Right cardiac atrium (tissue), 5 donors: ENCODE measurements at places on chromosomes 16 and 17.
A peak's percentile ranks its signal among the peaks of the same experiment; 100 is the strongest.

GRCh38 chr17:78359321-78359996, 418 bp downstream of the SOCS3 start:
- peak; percentile 75 for DNase-seq

DNA sequence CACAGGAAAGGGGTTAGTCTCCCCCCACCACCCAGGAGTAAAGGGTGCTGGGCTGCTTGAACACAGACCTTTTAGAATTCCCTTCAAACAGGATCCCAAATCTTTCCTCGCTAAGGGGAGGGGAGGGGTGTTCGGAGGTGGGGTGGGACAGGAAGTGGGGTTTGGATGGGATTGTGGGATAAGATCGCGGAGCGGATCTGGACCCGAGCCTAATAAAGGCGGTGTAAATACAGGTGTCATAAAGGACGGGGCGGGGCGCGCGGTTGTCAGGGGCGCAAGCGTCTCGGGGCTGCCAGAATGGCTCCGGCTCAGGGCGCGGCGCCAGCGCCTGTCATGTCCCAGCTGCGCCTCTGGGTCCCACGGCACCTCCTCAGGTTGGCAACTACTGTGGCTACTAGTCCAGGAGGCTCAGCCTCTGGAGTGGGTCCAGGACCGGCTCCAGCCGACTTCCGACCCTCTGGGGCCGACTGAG, 59.8 kb upstream of the FBXO47 start:
- DNase-seq = peak; percentile 80

GRCh38 chr16:2985893-2986355, 5.7 kb upstream of the PKMYT1 start:
- DNase-seq = peak; percentile 83

GRCh38 chr17:51430591-51430990, 170.2 kb downstream of the UTP18 start:
- no peak for DNase-seq

DNA sequence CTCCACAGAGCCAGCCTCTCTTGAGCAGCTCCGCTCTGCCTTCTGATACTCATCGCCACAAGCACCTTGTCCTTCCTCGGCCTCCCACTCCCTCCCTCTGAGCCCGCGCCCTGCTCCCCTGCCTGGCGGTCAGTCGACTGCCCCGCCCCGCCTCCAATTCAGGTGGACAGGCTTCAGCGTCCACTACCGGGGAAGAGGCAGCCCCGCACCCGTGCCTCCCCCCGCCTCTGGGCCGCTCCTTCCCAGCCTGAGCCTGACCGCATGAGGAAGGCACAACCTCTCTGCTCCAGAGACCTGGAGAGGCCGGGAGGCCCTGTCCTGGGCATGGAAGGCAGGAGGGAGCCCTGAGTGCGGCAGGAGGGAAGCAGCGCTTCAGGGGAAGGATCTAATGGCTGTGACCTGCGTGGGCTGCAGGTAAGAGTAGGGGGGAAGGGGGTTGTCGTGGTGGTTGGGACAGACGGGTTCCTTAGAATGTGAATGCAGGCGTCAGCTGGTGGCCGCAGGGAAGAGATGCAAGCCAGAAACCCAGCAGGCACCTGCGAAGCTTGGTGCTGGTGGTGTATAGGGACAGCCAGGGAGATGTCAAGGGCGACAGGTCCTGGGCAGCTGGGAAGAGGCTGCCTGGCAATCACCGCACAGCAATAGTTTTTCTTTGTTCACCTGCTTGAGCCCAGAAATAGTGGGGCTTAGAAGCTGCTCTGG, 3.0 kb upstream of the SLC6A4 start:
- no peak for DNase-seq

DNA sequence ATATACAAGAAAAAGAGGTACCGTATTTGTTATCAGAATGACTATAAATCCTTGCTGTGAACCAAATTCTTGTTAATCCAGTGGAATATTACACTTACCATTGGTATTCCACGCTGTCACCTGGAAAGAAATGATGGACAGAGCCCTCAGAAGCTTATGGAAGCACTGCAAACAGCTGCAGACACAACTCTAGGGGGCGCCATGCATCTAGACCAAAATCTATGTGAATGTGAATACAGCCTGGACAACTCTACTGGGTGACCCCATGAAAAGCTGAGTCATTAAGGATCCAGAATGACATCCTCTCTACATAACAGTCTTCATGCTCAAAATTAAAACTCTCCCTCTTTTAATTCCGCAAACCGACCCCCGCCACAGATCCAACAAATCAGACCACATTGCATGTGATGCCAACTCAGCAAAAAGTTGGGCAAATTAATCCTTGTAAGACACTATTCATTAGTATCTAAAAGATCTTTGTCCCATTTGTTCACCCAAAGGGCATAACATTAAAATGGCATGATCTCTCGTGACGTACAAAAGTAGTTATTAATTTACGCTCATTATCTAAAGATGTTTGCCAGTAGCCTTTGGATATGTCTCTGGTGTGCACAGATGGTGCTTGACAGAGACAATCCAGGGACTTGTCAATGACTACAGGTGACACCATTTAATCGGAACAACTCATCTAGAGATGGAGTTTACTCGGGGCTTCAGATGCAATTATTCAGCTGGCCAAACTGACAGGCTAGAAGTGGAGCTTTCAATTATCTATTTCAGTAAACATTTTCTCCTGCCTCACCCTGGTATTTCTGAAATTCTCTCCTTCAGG, 552.7 kb upstream of the PSMD7 start:
- DNase-seq = no peak

DNA sequence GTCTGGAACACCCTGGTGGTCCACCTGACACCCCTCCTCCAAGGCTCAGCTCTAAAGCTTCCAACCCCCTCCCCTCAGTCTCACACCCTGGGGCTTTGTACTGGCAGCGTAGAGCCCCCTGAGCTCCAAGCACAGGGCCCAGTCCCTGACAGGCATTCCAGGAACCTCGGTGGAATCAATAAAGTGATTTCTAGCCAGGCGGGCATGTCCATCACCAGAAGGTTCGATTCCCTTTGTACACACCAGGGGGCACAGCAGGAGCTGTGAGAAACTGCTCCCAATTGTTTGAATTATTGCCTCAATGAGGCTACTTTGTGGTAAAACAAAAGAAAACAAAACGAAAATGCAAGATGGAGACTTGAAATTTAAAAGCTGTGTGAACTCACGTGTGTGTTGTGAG, 51.8 kb downstream of the SMPD3 start:
- DNase-seq = no peak

DNA sequence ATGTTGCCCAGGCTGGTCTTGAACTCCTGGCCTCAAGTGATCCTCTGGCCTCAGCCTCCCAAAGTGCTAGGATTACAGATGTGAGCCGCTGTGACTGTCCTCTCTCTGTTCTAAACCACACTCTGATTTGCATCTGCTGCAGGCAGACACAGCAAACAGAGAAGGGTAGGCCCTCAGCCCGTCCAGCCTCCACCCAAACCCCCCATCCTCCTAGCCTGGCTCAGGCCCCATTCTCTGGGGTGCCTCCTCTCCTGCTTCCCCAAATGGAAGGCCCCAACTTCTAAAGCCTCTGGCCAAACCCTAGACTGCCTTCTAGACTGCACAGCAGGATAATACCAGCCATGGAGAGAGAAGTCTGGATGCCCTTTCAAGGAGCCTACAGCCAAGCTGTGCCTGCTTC, 4.1 kb upstream of the GFAP start:
- DNase-seq = no peak

DNA sequence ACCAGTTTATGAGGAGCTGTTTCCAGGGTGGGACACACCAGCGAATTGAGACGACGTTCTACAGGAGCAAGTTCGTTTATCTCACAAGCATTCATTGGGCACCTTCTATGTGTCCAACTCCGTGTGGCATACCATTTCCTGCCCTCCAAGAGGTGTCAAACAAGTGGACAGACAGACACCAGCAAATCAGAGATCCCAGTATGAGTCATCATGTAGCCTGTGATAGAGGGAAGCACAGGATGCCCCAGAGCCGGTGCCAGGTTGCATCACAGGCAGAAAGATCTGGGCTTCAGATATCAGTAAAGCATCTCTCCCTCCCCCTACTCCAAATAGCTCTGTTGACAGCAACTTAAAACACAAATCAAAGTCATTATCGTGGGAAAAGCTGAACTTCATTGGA, 31.8 kb upstream of the MAF start:
- no peak for DNase-seq

DNA sequence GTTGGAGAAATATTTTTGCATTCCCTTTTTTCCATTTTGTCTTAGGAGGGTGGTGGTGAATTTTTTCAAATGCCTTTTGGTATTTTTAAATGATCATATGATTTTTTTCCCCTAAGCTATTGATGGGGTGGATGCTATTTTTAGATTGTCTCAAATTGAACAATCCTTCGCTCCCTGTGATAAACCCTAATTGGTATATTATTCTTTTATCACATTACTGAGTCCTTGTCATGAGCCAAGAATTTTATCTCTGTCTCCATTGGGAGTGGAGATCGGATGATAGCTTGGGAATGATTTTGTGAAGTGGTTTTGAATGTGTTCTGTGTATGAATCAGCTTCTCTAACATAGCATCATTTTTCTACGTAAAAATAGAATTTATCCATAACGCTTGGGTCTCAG, 15.4 kb downstream of the NECAB2 start:
- no peak for DNase-seq

GRCh38 chr17:49191409-49191916, 18.9 kb downstream of the GNGT2 start:
- no peak for DNase-seq
